Urothelium cell line (cell line): ENCODE measurements at places on chromosomes 7 and 10.

DNA sequence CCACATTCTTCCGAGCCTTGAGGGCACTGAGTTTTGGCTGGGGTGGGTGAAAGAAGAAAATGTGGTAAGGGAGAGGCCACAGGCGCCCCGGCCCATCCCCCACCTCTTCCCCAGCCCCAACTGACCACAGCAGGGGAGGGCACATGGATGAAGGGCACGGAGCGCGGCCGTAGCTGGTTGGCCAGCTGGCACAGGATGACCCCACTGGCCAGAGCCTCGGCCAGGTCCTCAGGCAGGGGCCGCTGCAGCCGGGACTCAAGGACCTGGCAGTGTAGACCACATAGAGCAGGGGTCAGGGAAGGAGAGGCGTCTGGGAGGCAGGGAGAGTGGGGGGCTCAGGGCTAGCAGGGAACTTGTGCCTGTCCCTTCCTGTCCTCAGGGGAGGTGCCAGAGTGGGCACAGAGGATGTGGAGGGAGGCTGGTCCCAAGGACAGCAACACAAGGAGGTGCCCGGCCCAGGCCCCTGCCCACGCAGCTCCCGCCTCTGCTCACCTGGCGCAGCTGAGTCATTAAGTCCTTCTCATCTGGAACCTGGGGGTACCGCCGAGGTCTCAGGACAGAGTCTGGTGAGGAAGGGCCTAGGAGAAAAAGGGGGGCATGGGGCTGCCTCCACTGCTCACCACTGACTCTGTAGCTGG, 2.2 kb upstream of the SAP25 start:
- DNase-seq: no peak

DNA sequence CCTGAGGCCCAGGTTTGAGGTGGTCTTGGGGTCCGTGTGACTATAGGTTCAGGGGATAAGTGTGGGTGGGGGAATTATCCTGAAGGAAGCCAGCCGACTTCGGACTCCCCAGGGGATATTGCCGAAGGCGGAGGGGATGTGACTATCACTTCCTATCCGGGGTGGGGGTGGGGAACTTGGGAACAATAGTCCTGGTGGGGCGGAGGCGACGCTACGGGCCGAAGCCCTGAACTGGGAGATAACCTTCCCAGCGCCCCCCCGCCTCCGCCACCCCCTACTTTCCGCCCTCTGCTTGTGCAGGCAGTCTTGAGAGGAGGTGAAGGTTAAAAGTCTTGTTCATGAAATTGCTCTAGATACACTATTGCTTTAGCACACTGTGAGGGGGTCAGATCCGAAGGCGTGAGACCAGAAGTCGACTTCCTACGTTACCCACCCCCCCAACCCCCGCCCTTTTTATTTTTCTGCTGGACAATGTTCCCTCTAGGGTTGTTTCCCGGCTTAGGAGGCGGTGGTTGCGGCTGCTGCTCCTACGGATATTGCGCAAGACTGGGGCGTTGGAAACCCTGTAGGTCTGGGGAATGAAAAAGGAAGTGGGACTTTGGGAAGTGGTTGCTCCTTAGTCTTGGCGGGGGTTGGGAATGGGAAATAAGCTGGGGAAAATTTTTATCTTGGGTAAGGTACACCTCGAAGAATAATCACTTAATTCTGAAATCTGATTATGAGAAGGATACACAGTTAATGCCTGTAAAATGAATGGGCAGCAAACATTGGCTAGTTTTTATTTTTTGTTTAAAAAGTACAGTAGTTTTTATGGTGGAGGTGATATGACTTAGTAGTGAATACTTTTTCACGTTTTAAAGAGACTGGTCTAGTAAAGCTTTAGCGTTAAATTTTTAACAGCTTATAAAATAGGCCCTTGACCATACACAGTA, 1.5 kb downstream of the PTPN12 start:
- peak; percentile 89 for DNase-seq

DNA sequence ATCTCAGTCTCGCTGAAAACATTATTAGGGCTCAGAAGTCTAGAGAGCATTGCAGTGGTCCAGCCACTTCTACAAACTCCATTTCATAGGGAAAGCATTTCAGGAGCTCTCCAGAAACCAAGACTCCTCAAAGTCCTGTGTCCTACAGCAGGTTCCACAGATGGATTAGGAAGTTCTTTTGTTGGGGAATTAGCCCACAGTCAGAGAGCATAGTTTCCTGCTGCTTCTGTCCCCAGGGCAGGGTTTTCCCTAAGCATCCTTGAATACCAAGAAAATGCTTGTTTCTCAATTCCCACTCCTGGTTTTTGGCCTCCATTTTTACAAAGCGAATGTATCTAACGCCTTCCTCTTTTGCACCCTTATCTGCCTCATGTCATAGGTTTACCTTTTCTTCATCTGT, 235.9 kb upstream of the PODXL start:
- no peak for DNase-seq

- no peak for DNase-seq
Observed at GRCh38 chr10:133343558-133343957, 3.6 kb upstream of the PRAP1 start.

GRCh38 chr7:106269254-106269961, 15.4 kb downstream of the NAMPT start:
- DNase-seq: no peak

DNA sequence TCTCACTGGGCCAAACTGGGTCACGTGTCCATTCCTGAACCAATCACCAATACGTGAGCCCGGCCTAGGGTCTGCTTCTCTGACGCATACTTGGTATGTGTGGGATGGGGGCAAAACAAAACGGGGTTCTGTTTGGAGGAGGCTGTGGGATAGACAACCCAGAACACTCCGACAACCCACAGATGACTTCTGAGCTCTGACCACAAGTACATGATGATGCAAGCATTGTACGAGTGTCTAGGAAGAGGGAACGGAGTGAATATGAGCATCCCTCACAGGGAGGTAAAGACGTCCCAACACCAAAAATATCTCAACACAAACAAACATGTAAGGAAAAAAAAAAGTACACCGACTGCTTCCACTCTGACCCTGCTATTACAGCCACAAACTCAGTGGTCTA, 5.6 kb downstream of the DAGLB start:
- DNase-seq: no peak

GRCh38 chr7:9231630-9232121, 798.3 kb downstream of the NXPH1 start:
- DNase-seq: no peak

- no peak for DNase-seq
Observed at GRCh38 chr7:70699271-70699670, 432.7 kb upstream of the GALNT17 start.

GRCh38 chr7:94761451-94761850, 105.5 kb upstream of the SGCE start:
- no peak for DNase-seq

- DNase-seq: no peak
Observed at GRCh38 chr7:45157286-45157652, 322 bp upstream of the RAMP3 start.

- DNase-seq: no peak
Observed at GRCh38 chr7:74288034-74288881, 949 bp upstream of the CLIP2 start.

GRCh38 chr10:51867956-51868355, 168.6 kb upstream of the CSTF2T start:
- DNase-seq: peak; percentile 43

- no peak for DNase-seq
Observed at GRCh38 chr7:155919391-155920067, 107.3 kb upstream of the SHH start.
